ENCODE measurements at places on chromosomes 16 and 17.

DNA sequence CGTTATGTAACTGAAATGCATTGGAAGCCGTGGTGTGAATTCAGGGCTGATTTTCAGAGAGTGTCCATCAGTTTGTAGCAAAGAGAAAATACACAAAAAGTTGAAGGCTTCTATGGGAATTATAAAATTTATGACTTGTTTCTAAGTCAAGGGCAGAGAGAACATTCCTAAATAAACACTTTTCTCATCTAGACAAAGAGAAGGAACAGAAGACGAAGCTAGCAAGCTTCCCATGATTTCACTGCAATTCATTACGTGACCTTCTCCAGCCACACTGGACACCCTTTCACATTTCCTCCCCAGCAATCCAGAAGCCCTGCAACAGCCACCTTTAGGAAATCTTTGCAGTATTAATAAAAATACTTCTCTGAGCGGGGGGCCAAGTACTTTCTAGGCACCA, 67.8 kb downstream of the TMEM100 start:
- DNase-seq, result no peak

DNA sequence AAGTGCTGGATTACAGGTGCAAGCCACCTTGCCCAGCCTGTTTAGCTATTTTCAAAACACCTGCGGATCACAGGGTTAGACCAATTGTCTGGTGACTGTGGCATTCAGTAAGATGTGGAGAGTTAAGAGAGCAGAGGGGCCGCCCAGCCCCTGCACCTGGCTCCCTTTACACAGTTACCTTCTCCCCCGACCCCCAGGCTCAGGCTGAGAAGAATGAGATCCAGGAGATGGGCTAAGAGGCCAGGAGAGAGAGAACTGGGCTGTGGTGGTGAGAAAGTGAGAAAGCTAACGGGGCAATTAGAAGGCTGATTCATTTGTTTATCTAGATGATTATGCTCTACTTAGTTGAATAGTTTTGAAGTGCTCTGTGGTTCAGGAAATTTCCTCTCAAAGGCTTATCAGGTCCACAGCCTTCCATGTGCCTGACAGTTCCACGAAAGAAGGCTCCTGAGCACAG, 67.8 kb upstream of the AXIN2 start:
- no peak for DNase-seq

DNA sequence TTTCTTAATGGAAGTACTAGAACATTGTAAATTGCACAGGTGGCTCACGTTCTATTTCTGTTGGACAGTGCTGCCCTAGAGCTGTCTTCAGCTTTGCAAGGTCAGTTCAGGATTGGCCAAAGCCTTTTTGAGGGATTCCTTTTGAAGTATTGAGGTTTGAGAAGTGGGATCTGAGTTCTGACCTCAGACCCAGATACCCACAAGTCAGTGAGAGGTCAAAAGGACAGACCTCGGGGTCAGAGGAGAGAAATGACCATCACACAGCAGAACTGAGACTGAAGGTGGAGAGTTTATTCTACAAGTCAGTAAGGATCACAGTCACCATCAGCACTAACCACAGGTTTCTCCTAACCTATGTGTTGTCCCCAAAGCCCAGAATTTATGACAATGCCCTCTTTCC, 1.7 kb downstream of the ACSM5 start:
- DNase-seq, result no peak

- peak; percentile 71 for DNase-seq
Observed at GRCh38 chr16:69709456-69710084, 16.8 kb downstream of the NQO1 start.

DNA sequence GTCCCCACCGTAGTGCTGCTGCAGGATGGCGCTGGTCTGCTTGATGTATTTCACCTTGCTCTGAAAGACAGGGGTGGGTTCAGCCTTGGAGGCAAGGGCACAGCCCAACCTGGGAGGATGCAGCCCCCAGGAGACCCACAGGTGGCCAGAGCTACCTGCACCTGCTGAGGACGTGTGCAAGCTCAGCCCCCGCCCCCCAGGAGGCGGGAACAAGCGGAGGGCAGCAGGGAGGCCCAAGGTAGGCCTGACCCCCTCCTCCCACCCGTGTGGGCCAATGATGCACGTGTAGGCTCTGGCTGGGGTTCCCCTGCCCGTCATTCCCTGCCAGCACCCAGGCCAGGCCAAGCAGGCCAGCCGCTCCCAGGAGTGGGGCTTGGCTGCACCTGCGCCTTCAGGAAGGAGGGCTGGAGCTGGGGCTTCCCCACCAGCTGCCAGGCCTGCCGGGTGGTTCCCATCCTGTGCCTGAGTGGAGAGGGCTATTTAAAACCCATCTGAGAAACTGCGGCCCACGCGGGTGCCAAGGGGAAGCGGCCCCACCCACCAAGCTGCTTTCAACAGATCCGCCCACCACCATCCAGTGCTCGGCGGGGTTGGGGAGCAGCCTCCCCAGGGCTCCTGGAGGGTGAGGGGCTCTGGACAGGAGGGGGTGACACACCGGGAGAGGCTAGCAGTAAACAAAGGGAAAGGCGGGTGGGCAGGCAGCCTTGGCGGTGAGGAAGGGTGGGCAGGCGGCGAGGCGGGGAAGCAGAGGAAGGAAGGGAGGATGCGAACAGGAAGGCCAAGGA, 3.8 kb downstream of the NTHL1 start:
- DNase-seq, result no peak

DNA sequence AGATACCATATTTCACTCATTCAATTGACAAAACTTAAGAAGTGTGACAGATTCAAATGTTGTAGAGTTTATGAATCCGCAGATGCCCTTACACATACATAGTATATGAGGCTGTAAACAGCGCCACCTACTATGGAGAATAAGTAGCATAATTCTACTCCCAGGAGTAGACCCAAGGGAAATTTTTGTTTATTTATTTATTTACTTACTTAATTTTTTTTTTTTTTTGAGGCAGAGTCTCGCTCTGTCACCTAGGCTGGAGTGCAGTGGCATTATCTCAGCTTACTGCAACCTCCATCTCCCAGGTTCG, 35.5 kb downstream of the GAN start:
- DNase-seq, result no peak

DNA sequence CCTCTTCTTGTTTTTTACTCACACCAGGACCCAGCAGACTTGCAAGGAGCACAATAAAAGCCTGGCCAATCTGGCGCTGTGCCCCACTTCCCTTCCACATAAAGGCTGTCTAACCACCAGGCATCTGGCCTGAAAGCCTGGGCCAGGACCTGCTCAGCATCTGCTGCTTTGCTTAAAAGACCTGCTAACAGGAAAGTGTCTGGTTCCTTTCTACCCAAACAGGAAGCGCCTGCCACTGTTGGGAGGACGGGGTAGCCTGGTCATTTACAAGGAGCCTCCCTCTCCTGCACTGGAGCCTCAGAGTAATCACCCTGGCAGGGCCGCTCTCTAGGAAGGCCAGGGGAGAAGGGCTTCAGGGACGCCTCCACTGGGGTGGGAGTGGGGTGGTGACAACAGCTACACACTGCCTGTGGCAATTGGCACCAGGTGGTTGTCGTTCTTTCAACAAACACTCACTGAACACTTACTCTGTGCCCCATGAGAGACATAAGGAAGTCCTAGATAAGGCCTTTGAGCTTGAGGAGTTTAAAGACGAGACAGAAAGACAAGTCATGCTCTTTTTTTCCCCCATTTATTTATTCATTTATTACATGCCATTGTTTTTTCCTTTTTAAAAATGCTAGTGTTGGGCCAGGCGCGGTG, 6.3 kb upstream of the MMP28 start:
- peak; percentile 53 for DNase-seq

- no peak for DNase-seq
Observed at GRCh38 chr17:16916557-16916920, 55.4 kb downstream of the TNFRSF13B start.

DNA sequence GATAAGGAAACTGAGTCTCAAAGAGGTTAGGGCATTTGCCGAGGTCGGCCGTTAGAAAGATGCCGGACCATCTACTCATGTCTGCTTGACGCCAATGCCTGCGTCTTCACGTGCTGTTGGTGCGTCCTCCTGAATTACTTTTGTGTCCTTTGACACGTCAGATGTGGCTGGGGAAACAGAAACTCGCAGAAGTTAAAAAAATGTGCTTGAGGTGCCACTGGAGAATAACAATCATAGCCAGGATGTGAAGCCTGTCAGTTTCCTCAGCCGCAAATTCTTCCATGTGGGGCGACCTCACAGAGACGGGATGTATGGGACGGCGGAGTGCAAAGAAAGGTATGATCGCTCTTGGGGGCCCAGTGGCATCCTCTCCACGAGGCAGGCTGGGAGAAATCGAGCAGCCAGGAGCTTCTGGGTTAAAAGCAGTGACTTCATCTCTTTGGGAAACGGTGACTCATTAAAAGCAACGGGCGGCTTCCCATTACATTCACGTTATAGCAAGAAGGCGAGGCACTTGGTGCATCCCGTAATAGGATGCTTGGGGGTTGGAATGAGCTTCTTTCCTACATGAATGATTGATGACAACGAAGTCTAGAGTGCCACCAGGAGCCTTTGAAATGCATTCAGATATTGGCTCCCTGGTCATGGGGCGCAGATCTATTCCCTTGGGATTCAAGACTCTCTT, 67.8 kb downstream of the BMERB1 start:
- DNase-seq, result no peak

GRCh38 chr17:76957678-76958464, 89.7 kb downstream of the MGAT5B start:
- DNase-seq, result peak; percentile 82

GRCh38 chr17:69485251-69485661, 70.8 kb downstream of the MAP2K6 start:
- no peak for DNase-seq

DNA sequence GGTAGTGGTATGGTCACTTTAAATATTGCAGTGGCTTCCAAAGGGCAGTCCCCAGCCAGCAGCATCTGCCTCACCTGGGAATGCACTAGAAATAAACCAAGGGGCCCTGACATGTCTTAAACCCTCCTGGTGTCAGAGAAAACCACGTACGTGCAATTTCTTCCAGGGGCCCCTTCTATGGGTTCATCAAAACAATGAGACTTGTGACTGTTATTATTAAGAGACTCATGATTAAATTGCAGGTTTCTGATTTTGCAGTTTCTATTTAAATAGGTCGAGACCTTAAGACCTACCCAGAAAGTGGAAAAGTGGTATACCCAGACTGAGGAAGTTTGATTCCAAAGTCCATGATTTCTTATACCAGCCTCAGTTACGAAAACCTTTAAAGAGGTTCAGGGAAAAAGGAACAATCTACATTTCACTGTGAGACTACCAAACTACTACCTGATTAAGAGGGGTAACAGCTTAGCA, 746 bp upstream of the POLG2 start:
- DNase-seq, result no peak

DNA sequence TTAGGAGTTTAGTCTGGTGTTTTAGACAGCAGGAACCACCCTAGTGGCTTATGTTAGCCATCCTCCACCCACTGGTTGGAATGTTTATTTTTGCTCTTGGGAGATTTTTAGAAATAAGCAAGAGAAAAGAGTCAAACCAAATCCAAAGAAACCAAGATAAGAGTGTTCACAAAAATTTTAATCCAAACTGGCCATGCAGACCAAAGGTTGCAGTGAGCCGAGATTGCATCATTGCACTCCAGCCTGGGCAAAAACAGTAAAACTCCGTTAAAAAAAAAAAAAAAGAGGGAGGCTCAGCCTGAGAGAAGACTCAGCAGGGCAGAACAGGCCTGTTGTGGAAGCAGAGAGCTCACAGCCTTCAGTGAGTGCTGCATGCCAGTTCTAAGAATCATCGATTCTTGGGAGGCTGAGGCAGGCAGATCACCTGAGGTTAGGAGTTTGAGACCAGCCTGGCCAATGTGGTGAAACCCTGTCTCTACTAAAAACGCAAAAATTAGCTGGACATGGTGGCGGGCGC, 12.2 kb upstream of the C16orf54 start:
- no peak for DNase-seq

DNA sequence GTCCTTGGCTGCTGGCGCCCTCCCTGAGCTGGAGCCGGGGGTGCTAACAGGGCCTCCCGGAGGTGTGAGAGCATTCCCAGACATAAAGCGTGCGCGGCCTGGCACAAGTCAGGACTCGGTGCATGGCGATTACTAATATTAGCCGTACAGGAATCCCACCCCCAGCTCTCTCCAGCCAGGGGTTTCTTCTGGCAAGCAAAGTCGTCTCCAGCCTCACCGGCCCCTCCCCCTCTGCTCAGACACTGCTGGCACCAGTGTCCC, 5.0 kb downstream of the CASKIN1 start:
- no peak for DNase-seq

GRCh38 chr17:45989759-45990158, 9.3 kb upstream of the STH start:
- DNase-seq, result no peak

- no peak for DNase-seq
Observed at GRCh38 chr16:64047878-64048277, 1074.0 kb downstream of the CDH11 start.

GRCh38 chr16:58960484-58960883, 226.4 kb upstream of the GOT2 start:
- no peak for DNase-seq

- DNase-seq, result no peak
Observed at GRCh38 chr16:87953308-87954215, 2.3 kb downstream of the BANP start.

- no peak for DNase-seq
Observed at GRCh38 chr17:60959011-60959410, 281.4 kb downstream of the BCAS3 start.

DNA sequence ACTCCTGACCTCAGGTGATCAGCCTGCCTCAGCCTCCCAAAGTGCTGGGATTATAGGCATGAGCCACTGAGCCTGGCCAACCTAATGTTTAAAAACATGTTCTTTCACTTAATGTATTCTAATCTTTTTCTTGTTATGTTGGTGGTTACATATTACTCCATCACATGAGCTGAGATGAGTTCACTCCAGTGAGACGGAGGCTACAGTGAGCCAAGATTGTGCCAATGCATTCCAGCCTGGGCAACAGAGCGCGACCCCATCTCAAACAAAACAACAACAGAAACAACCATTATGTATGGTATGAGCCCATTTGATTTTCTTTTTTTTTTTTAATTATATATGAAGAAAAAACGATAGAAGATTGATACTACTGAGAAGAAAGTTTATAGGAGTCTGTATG, 39.6 kb downstream of the SLC39A11 start:
- no peak for DNase-seq

- no peak for DNase-seq
Observed at GRCh38 chr17:21204935-21205334, 9.0 kb downstream of the TMEM11 start.

DNA sequence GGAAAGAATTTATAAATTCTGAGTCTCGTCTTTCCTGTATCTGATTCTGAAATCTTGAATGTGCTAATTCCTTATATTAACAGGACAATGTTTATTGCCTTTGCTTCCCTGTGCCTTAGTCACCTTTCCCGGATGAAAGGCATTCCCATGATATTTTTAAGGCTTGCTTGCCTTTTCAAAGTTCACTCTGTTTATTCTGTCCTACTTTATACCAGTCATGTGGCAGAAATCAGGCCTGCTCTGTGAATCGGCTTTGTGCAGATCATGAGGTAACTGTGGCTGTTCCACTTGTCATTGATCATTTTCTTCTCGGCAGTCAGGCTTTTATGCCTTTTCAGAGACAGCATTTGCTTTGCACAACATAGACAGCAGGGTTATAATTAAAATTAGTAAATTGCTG, 28.8 kb upstream of the ABCC11 start:
- DNase-seq, result no peak

GRCh38 chr16:73047536-73048291, at the start of gene ZFHX3:
ZFHX3 (minus strand) TSS chr16:73048128; CDS start chr16:72960145, 87,983 bp downstream.
- DNase-seq, result peak; percentile 87

Data from B cell (primary cell).